ENCODE measurements at places on chromosomes 7 and 10. TPM values are rescaled to one million over a fixed set of nuclear protein-coding genes. Genes with fewer than 3 reads are reported as not detected.

GRCh38 chr10:15780353-15781135, 60.8 kb upstream of the ITGA8 start:
- peak; percentile 48 for DNase-seq

DNA sequence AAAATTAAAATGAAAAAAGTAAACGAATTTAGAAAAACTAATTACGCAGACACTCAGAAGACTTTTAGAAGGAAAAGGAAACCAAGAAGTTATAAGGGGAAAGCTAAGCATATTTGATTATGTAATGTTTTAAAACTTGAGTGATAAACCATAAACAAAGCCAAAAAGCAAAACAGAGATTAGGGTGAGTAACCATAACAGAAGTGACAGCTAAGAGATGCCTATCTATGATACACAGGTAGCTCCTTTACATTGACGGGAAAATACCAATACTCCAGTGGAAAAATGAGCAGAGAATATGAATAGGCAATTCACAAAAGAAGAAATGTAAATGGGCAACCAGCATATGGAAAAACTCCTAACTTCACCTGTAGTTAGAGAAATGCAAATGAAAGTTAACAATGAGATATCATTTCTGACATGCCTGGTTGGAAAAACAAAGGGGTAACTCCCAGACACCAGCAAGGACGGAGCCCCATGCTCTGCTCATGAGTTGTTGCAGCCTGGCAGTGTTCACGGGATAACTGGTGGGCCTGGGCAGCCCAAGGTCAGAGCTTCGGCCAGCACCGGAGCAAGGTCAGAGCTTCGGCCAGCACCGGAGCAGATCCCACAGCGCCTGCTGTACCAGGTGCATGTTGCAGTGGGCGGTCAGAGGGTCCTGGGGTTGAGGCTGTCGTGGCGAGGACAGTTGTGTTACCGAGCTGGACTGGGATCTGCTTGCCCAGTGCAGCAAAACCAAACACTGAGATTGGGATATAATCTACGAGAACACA, 58.9 kb downstream of the ALOX5 start:
- DNase-seq: no peak

DNA sequence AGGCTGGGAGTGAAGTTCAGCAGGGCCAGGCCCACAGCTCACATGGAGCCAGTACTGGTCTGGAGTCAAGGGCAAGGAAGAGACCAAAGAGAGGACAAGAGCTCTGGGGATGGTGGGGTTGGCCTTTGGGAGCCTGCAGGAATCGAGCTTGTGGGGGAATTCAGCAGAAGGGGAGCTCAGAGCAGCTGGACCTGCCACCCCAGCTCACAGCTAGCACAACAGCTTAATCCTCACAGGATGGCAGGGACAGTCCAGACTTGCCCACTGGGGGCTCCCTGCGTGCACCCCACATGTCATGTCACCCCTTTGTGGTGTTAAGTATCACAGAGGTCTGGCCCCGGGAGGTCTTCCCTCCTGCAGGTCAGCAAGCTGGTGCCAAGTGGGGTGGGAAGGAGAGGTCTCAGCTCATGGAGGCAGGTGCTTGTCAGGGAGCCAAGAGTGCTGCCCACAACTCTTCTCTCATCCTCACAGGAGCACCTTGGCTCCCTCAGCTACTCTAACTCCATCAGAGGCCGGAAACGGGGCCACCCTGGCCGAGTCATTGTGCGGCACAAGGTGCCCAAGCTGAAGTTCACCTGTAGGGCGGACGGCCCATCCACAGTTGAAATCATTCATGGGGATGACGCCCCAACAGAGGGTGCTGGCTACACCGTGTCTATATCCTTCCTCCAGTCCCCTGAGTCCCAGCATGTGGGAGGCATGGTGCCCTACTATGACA, 22.5 kb downstream of the CUZD1 start:
- DNase-seq: no peak

DNA sequence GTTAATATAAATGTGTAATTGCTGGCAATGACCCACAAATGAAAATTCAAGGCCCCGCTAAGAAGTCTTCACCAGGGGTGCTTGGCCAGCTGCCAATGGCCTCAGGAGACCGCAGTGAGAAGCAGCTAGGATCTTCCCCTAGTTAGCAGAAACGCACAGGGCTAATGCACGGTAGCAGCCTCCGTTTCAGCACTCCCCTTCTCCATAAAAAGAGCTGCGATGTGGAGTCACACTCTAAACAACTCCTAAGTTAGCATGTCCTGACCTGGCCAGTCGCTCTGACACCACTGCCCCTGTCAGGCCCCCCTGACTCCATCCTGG, 139.0 kb downstream of the SEPTIN14 start:
- DNase-seq: no peak

DNA sequence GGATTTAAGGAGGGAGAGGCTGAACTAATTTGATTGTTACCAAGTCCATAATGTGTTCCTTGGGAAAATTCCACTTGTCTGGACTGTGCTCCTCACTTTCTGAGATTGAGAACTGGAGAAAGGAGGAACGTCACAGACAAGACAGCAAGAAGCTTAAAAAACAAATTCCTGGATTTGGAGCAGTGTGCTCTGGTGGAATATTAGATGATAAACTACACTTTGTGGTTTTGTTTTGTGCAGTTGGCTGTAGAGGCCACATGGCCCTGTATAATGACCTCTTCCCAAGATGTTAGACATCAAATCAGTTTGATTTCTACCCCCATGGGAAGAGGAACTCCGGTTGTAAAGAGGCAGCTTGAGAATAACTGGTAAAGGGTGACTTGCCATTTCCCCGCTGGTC, 421.3 kb upstream of the GALNT17 start:
- no peak for DNase-seq

GRCh38 chr10:112536663-112537062, 89.6 kb downstream of the VTI1A start:
- DNase-seq: no peak

DNA sequence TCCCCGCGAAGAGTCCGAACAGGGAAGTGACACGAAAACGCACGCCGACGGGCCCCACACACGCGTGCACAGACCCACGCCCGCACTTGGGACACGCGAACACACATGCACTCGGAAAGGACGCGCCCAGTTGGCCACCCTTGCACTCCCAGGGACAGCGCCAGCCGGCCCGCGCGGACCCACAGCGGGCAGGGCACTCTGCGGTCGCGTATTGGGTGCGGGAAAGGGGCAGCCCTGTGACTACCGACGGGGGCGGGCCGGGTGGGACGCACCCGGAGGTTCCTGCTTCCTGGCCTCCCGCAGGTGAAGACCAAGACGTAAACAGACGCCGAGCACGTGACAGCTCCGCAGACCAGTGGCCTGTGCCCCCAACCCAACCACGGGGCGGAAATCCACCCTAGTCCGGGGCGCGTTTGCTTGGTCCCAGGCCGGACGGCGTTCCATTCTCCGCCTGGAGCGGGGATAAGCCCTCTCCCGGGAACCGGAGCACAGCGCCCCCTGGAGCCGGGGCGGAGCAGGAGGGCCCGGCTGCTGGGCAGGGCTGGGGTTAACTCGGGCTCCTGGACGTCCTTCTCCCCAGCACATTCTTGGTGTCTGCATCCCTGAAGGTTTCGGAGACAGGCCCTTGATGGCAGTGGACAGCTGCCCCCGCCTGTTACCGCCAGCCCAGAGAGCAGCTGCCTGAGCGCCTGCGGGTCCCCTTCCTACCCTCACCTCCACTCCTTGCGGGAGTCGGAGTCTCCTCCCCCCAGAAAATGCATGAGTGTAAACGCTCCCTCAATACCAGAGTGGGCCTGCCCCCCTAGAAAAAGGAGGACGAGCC, 2.0 kb upstream of the LZTS2 start:
- no peak for DNase-seq

Gene ASIC3
- total RNA-seq: 6.0 TPM

Gene CCDC146
- 17.7 TPM for total RNA-seq

Gene FOXI2
- 0.59 TPM for total RNA-seq

Gene EVX1
- not detected for total RNA-seq

Measured in tibial nerve (tissue), 4 donors.